ENCODE measurements at places on chromosomes 6 and 20.

GRCh38 chr6:137402143-137402680, 92.0 kb downstream of the OLIG3 start:
- peak; percentile 82 for DNase-seq

GRCh38 chr6:116286773-116287358, 7.1 kb upstream of the TSPYL1 start:
- no peak for DNase-seq

GRCh38 chr6:146224449-146224848, 195.6 kb downstream of the GRM1 start:
- no peak for DNase-seq

DNA sequence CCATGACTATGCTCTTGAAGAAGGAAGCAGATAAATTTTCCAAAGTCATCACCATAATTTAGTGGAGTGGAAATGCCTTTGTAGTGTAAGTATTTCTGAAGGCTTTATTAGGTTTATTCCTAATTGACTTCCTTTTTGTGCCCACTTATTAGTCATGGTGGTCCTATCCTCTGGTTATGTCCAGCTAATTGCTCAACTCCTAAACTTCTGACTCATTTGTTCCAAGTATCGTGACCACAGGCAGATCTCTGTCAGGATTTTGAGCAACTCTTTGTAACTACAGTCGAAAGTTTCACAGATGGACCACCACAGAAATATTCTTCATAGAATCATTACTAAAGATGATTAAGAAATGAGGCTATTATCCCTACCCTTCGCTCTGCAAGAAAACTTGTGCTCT, 315.6 kb upstream of the PTCHD4 start:
- no peak for DNase-seq

GRCh38 chr6:83860782-83861495, 1.4 kb downstream of the CYB5R4 start:
- no peak for DNase-seq

DNA sequence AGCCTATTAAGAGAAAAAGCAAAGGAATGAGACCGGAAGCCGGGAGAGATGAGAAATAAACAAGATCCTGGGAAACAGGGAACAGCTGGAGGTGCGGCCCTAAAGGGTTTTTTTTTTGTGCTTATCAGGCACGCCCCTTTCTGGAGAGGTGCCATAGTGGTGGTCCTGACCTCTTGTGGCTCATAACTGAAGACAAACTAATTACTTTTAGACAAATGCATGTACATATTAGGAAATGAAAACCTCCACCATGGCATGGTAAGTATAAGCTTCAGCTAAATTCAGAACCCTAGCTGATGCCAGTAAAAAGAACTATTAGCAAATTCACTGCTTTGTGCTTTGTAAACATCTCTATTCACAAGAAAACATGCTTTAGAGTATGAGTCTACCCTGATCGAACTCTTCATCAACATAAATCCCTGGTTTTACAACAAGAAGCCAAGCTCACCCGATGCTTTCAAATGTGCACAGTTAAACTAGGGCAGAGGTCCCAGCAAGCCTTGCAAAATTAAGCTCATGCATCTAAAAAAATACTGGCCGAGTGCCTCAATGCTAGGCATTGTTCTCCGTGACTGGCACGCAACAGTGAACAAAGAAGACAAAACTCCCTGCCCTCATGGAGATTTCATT, 96.4 kb upstream of the MRPS10 start:
- no peak for DNase-seq

GRCh38 chr6:5541751-5542432, 280.6 kb downstream of the FARS2 start:
- DNase-seq, result no peak

- no peak for DNase-seq
These were observed 141.0 kb upstream of the NRSN1 start for GRCh38 chr6:23985015-23985414.

- DNase-seq, result no peak
These were observed 13.0 kb downstream of the DEFB132 start for GRCh38 chr20:270517-270916.

DNA sequence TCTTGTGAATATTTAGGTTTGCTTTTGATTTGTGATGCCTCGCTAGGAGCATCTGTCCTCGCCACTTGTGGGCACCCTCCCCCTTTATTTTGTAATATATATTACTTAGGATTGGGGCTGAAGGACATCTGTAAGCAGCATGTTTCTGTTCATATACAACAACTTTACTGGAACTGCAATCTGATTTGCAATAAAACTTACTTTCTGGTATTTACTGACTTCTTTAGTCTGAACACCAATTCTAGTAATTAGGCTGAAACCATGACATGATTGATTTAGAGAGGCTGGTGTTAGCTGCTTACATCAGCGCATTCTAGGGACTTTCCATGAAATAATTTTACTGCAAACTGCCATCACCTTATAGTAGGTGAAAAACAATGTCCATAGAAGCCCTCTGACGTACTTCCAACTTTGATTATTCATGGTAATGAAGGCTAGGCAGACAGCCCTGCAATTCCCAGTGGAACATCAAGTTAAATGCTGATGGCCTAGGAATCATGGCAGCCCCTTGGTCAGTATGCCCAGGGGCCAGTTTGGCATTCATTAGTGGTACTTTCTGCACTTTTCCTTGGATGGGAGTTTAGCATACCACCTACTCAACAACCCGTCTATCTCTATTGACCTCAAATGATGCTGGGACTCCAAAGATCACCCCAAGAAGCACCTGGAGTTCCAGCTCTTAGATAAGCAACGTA, 132.9 kb upstream of the MCHR2 start:
- DNase-seq, result no peak
